Motor neuron (in vitro differentiated cells): ENCODE measurements at places on chromosomes 2 and 18. TPM values are rescaled to one million over a fixed set of nuclear protein-coding genes. Genes with fewer than 3 reads are reported as not detected.

Gene SNRPD1
- total RNA-seq: 37.3 and 45.8 TPM in 2 replicates

Gene ASB18
- total RNA-seq: 0.11 and 0.38 TPM in 2 replicates

Gene ST6GAL2
- 0.22 and 0.39 TPM in 2 replicates for total RNA-seq

Gene FEV
- total RNA-seq: 4.6 and 6.5 TPM in 2 replicates

Gene MYL1
- not detected in 2 replicates for total RNA-seq

DNA sequence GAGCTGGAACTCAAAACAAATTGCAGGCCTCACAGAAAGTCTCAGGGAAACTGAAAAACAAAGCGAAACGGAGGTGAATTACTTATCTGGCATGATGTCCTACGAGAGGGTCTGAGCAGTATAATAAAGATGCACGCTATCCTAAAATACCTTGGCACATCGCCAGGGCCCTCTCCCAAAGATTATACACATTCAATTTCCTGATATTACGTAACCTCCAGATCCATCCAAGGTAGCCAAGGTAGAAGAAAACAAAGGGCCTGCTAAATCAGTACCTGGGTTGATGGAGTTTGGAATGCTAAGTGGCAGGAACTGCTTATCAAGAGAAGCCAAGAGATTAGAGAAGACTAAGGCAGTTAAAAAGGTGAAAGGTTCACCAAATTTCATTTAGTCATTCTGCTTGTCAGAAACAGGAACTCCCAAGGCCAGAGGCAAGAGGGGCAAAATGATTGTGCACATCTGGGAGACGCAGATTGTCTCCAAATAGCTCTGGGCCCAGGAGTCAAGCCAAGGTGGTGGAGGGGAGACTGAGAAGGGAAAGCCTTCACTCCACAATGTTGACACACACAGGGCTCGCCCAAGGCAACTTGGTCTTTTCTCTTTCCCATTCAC is 236.8 kb upstream of the ATP5MC3 start:
- no peak for ATAC-seq

GRCh38 chr2:190837952-190838361 is 42.7 kb upstream of the GLS start:
- ATAC-seq: no peak

- ATAC-seq: no peak
Observed at GRCh38 chr2:209661286-209661894, 110.2 kb upstream of the UNC80 start.

Gene AFF3
- total RNA-seq: 26.2 and 28.3 TPM in 2 replicates

Gene OTOS
- total RNA-seq: not detected in 2 replicates

Gene CXCR1
- total RNA-seq: 1.5 and 1.6 TPM in 2 replicates

Gene CNTNAP5
- 7.2 and 8.9 TPM in 2 replicates for total RNA-seq

DNA sequence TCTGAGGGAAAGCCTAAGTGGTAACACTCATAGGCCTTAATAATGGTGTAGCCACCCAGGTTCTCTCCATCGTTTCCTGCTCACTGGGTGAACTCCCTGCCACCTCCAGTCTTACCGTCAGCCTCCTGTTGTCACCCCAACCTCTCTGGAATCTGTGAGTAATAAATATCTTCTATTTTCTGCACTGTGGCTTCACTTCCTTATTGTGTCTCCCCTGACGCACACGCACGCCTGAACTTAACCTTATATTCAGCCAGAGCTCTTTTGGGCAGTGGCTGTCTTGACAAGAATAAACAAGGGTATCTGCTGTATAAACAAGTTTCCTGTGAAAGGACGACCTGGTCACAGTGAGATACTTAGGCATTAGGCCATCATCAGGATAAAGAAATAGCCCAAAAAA is 467.2 kb downstream of the SPAG16 start:
- ATAC-seq: peak; percentile 19

Gene SPOPL
- total RNA-seq: 12.4 and 12.6 TPM in 2 replicates

DNA sequence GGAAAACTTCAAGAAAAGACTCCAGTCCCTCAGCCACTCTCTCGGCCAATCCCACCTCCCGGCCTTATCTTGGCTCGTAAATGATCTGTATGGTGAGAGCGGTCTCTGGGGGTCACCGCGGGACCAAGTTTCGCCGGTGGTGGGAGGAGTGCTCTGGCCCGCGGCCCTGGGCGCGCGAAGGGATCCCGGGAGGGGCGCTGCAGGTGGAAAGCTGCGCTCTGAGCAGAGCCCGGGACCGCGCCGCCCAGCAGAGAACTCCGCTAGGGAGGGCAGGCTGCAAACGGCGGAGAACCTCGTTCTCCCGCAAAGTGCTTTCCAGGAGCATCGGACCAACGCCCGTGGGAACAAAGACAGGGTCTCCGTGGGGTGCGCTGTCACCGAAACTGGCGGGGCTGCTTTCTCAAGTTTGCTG is 622 bp downstream of the LRP2 start:
- peak; percentile 41 for ATAC-seq

Gene LMAN2L
- total RNA-seq: 18.4 and 19.0 TPM in 2 replicates

DNA sequence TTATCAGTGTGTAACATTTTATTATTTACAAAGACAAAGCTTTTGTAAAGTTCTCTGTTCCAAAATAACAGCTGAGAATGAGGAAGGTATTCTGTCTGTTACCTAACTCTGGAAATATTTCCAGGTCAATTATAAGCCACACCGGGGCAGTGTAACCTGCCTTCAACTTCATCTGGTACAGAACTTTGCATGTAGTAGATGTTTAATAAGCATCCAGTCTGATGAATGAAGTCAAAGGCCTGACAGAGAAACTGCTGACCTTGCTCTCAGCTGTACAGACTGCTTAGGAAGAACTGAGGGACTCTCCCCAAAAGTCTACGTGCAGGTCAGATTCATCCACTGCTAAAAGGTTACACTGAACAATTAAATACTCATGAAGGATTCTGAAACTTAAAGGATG is 43.3 kb downstream of the WDFY1 start:
- no peak for ATAC-seq

Gene SCYGR4
- total RNA-seq: not detected in 2 replicates

- no peak for ATAC-seq
Observed at GRCh38 chr2:21754164-21754788, 630.5 kb downstream of the TDRD15 start.

GRCh38 chr2:61326423-61326822 is 144.5 kb downstream of the USP34 start:
- ATAC-seq: no peak

- ATAC-seq: no peak
Observed at GRCh38 chr2:51998890-51999289, 967.0 kb upstream of the NRXN1 start.

- no peak for ATAC-seq
Observed at GRCh38 chr18:79617511-79618500, 61.8 kb upstream of the CTDP1 start.

DNA sequence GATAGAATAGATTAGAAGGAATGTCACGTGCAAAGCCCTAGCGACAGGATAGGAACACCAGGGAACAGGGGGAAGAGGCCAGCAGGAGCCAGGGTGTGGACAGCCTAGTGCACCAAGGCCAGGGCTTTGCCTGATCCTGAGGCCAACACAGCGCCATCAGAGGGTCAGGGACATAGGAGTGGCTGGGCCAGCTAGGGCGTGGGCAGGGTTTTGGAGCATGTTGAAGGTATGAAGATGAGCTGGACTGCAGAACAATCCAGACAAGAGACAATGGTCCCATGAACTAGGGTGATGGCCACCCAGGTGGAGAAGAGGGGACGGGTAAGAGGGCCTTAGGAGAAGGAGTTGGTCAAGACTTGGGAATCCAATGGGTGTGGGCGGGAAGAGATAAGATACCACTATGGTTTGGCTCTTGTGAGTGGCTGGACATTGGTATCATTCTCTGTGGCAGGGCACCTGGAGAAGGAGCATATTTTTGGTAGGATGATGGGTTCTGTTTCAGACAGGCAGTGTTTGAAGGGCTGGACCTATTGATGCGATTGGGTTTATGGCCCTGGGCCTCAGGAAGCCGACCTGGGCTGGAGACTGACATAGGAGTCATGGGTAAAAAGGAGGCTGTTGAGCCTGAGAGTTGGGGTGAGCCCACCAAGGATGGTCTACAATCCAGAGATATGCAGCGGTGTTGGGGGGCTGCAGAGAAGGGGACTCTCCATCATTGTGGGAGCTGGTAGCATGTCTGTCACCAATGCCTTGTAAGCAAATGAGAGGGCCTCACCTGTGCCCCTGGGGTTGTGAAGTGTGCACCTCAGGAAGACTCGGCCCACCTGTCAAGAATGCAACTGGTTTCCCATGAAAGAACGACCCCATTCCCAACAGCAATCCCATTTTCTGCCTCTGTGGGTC is 2.0 kb upstream of the HS1BP3 start:
- ATAC-seq: no peak
